Activated naive CD8-positive, alpha-beta T cell treated with anti-CD3 and anti-CD28 coated beads for 36 hours (primary cell): ENCODE measurements at places on chromosomes 1 and 21. TPM values are rescaled to one million over a fixed set of nuclear protein-coding genes. Genes with fewer than 3 reads are reported as not detected.

- peak overlapping the region; percentile 88 for H3K27ac ChIP-seq
- H3K27me3 ChIP-seq, result no peaks in the 10 kb centered on the region
- no peaks in the 10 kb centered on the region for H3K36me3 ChIP-seq
Observed at GRCh38 chr1:156146020-156146768, 7.2 kb upstream of the SEMA4A start.

GRCh38 chr1:101905283-101905835, 91.4 kb downstream of the OLFM3 start:
- no peak overlapping the region for H3K27ac ChIP-seq
- no peak overlapping the region for H3K4me3 ChIP-seq
- H3K4me1 ChIP-seq, result no peaks in the 10 kb centered on the region
- no peak for DNase-seq
- no peaks in the 10 kb centered on the region for H3K36me3 ChIP-seq

- H3K27ac ChIP-seq, result peak overlapping the region; percentile 42
- H3K27me3 ChIP-seq, result no peaks in the 10 kb centered on the region
- H3K36me3 ChIP-seq, result peaks cover 10% of the 10 kb centered on the region
- H3K4me1 ChIP-seq, result peaks cover 81% of the 10 kb centered on the region
Observed at GRCh38 chr1:25770541-25771220, 29.3 kb upstream of the SELENON start.

- no peak overlapping the region for H3K27ac ChIP-seq
- no peaks in the 10 kb centered on the region for H3K36me3 ChIP-seq
- peaks cover 43% of the 10 kb centered on the region for H3K27me3 ChIP-seq
- peaks cover 16% of the 10 kb centered on the region for H3K4me1 ChIP-seq
Observed at GRCh38 chr21:17514124-17514845, 1.4 kb downstream of the CXADR start.

The KIF26B gene
- 0.84 TPM for total RNA-seq

The LCE1F gene
- not detected for total RNA-seq
